ENCODE measurements at places on chromosomes 16 and 17. TPM values are rescaled to one million over a fixed set of nuclear protein-coding genes. Genes with fewer than 3 reads are reported as not detected.

GNG13 gene
- total RNA-seq: not detected

KRT25 gene
- not detected for total RNA-seq

GRCh38 chr17:48520631-48521079, 10.2 kb downstream of the HOXB1 start:
- DNase-seq: peak; percentile 43

- DNase-seq: no peak
Observed at GRCh38 chr16:88299751-88300462, 82.9 kb upstream of the ZNF469 start.

DNA sequence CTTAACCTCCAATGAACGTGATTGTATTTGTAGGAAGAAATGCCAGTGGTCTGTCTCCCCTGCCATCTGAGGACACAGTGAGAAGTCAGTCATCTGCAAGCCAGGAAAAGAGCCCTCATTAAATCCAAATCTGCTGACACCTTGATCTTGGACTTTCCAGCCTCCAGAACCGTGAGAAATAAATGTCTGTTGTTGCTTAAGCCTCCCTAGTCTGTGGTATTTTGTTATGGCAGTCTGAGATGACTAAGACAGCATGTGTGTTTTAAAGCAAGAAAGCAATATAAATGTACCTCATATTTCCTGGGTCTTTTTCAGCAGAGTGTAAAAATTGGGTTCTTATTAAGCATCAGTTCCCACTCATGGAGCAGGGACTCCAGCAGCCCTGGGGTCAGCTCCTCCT, 177.9 kb upstream of the NLRP1 start:
- DNase-seq: no peak

- DNase-seq: no peak
Observed at GRCh38 chr17:66920435-66920834, 44.1 kb upstream of the CACNG4 start.

DNA sequence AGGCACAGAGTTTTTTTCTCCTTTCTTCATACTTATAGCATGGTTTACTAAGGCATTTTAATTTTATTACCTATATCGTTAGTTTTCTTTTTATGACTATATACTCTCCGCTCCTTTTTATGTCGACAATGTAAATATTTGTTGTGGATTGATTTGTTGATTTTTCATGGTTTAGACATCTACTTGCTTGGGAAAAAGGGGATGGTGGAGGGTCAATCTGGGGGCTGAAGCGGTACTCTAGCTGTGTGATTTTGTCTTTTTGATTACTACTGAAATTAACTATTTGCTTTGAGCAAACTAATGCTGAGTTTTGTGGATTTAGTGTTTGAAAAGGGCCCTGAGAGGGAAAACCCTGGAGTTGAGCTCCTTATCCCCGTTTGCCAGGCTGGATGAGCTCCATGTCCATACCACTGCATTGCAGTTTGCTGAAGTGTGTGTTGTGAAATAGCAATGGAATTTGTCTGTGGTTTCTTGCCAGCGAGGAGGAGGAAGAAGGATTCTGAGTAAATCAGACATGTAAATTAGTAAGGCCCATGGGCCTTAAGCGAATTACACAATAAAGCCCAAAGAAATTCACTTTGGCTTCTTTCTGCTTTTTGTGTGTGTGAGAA, 72.0 kb downstream of the FTO start:
- DNase-seq: peak; percentile 94

DNA sequence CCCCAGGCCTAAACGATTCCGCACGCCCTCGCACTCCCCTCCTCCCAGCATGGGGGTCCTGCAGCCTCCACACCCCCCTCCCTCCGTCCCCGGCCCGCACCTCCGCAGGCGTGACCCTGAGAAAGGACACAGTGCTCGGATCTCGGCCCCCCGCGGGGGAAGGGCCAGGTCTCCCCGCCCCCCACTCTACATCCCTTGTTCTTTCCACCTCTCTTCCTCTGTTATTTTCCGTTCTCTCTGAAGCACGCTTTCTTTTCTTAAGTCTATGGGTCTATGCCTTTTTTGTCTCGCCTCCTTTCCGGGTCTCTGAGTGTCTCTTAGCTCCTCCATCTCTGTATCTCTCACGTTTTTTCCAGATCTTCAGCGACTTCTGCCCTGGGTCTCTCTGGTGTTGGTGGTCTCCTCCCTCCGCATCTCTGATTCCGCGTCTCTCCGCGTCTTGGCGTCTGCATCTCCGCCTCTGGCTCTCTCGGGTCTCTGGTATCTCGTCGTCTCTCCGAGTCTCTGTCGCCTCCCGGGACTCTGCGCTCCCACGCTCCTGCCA, 2.1 kb upstream of the HES7 start:
- DNase-seq: peak; percentile 28

GRCh38 chr16:26005336-26005735, 313.6 kb downstream of the HS3ST4 start:
- DNase-seq: no peak

DNA sequence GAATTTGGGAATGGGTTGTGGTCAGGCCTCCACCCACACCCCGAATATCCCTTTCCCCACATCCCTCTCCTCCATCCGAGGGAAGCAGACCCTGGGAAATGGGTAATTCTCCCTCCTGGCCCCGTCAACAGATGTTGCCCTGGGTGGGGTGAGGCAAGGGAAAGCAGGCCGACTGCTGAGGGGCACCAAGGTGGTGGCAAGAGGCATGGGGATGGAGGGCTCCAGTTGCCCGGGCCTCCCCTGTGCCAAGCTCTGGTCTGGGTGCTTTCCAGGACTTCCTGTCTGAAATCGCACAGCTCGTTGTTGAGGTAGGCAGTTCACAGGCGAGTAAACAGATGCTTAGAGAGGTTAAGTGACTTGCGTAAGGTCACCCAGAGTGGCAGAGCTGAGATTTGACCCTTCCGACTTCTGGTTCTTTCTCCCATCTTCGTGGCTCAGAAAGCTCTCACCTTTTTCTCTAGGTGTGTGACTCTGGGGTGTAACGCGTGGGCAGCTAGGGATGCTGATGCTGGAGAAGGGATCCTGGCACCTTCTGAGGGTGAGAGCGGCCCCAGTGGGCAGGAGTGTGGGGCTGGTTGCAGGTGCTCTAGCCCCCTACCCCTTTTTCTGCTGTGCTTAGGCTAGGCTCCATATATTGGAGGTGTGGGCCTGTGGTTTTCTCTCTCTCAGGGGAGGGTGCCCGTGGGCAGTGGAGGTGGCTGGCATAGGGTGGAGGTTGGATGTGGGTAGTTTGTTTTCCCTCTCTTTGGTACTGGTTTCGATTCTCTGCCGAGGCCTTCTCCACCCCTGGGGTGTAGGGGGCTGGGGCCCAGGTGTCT, 17.2 kb downstream of the RARA start:
- DNase-seq: no peak

- DNase-seq: peak; percentile 45
Observed at GRCh38 chr16:75264999-75265910, 13.8 kb upstream of the BCAR1 start.

Data from RPMI7951 (cell line).